SK-N-SH treated with all-trans-retinoic acid at 6 μM for 48 hours (cell line): ENCODE measurements at places on chromosomes 7 and 10.
A peak's percentile ranks its signal among the peaks of the same experiment; 100 is the strongest.

GRCh38 chr10:72315054-72315453 lies 39.7 kb downstream of the DNAJB12 start:
- no peak for ATAC-seq

GRCh38 chr7:101754424-101755159 lies 62.8 kb upstream of the CUX1 start:
- ATAC-seq = peak; percentile 91

DNA sequence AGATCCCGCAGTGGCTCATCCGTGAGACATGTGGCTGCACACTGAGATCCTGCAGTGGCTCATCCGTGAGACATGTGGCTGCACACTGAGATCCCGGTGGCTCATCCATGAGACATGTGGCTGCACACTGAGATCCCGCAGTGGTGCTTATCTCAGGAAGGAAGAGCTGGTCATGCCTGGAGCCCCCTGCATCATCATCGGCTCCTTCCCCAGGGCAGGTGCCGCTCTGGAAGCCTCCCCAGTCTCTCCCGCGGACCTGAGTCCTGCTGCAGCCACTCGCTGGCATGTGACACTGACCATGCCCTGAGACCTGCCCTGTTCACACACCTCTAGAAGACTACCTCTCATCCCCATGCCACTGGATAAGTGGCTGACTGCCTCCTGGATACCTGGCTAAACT lies 181.3 kb downstream of the PTPRN2 start:
- no peak for ATAC-seq

DNA sequence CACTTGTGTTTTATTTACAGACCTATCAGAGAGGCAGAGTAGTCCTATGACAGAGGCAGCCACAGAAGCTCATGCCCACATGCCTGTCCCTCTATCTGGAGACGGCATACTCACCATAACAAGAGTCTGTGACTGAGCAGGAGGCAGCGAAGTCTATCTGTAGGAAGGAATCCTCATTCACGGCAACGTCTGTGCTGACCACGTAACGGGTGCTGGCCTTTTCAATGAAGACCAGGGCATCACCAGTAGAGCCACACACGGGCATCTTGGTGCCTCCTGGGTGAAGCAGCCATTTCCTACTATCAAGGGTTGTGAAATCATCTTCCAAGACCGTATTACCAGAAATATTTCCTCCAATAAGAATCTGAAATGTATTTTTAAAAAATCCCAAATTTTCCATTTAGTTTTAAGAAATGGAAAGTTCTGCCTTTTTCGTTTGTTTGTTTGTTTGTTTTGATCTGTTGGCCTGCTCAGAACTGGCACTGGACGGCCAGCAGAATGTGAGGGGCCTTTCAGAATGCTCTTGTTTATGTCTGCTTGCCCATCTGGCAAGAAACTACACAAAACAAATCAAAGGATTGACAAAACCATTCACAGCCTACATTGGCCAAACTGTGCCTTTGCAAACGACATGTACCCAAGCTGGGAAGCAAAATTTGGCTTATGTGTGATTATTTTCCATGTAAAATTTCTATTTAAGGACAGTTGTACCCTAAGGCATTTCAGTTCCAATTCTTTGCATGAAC lies 93.1 kb upstream of the SLC26A5 start:
- no peak for ATAC-seq

DNA sequence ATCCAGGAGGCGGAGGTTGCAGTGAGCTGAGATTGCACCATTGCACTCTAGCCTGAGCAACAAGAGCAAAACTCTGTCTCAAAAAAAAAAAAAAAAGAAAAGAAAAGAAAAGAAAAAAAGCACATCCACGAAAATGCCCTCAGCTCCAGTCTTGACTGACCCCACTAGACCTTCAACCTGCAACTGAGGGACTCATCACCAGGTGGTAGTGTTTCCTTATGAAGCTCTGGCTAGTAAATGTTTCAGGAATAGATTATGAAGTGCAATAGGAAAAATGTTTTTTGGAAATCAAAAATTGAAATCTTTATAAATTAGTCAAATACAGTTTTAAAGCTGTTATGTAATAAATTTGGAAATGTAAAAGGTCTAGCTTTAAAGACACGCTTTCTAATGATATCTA lies 22.4 kb downstream of the TLL2 start:
- peak; percentile 42; the same call in 1 of the 3 replicates for ATAC-seq

- ATAC-seq = no peak
Observed at GRCh38 chr7:149552799-149553198, 55.2 kb upstream of the ZNF746 start.

DNA sequence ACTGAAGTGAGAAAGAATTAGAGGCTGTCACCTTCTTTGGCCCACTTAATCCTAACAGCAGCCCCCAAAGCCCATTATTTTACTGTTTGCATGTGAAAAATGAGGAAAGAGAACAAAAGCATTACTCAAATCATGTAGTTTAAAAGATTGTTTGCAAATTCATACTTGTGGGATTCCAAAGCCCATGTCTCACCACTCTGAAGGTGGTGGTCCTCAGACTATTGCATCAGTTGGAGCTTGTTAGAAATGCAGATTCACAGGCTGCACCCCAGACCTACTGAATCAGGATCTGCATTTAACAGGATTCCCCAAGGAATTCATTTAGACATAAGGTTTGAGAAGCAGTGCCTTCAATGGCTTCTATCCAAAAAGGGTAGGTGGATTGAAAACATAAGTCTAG lies 93.7 kb upstream of the PDE1C start:
- no peak; the same call in 2 of the 3 replicates for ATAC-seq

DNA sequence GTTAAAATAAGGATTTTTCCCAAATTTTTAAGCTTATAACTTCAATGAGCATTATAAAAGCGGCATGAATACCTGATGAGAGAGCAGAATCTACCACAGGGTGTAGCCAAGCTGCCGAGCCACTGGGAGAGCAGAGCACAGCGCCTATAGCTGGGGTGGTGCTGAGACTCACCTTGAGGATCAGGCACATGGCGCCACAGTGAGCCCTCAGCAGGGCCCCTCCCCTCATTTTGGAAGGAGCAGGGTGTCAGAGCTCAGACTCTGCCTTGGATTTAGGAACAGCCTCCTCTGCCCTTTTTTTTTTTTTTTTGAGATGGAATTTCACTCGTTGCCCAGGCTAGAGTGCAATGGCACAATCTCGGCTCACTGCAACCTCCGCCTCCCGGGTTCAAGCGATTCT lies 118.6 kb downstream of the SRPK2 start:
- no peak for ATAC-seq

DNA sequence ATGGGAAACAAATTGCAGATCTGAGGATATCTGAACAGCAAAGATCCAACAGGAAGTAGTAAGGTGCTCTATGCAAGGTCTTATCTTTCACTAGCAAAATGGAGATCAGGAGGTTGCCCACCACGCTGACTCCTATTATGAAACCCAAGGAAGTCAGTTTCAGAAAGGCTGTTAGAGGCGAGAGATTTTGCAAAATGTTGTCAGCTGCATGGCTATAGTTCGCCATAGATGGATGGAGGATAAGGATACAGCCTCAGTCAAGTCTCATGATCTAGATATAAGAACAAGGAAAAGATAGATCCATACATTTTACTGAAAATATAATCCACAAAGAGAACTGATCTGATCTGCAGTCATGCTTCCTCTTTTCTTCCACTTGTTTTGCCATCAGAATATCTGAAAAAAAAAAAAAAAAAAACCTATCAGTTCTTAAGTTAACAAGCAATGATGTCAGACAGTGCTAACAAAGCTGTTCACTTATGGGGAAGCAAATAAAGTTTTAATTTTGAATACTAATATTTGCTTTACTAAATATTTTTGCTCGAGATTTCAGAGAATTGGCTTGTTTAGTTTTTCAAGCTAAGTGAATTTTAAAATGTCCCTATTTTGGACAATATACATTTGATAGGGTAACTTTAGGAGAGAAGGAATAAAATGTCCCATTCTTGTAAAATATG lies 2.0 kb downstream of the GPR85 start:
- no peak for ATAC-seq

- no peak for ATAC-seq
Observed at GRCh38 chr7:99219185-99219767, 11.4 kb upstream of the KPNA7 start.

DNA sequence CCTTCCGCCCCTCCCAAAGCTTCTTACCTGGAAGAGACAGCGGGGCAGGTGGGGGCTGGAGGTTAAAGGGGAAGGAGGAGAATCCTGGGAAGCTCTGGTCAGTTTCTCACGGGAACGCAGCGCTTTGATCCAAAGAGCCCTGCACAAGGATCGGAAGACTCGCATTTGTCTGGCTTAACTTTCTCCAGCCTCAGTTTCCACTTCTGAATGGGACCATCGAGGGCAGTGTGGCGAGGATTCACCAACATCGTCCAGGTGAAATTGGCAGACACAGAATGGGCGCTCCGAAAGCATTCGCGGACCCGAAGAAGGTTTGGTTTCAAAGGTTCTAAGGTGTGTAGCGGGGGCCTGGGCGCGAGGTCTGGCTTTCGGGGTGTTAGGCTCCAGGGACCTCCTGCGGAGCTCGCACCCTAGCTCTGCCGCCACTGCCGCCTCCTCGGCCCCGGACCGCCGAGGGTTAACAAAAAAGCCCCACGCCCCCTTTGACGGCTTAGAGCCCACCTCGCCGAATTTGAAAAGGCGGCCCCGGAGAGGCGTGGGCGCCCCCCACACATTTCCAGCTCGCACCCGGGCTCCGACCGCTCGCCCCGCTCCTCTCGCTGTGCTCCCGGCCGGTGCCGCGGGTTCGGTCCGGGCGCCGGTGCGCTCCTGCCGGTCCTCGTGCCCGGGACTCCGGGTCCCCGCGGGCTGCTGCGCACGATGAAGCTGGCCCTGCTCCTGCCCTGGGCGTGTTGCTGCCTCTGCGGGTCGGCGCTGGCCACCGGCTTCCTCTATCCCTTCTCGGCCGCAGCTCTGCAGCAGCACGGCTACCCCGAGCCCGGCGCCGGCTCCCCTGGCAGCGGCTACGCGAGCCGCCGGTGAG lies at the start of gene COL26A1:
Gene COL26A1 (plus strand): TSS at position 542 of the 862 bp plus-strand sequence. CDS start 158 bp downstream, at position 700.
- peak; percentile 79 for ATAC-seq

DNA sequence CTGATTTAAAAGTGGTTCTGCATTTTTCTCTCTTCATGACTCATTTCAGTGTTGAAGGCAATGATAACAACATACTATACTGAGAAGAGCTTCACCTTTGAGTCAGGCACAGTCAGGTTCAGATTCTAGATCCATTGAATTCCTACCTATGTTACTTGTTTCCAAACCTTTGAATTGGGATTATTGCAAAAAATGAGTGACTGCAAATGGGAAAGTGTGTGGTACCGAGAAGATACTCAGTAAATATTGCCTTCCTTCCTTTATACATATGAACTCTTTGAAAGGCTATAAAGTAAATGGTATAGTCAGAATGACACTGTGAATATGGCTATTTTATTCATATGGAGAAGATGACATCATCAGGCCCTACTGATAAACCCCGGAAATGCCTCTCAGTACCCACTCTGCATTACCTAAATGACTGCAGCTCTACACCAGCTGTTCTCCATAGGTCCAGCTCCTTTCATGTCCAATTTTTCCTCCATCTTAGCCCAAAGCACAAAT lies 66.7 kb upstream of the FGL2 start:
- no peak for ATAC-seq

GRCh38 chr7:113085781-113086390 lies 741 bp downstream of the GPR85 start:
- ATAC-seq = peak; percentile 34

GRCh38 chr7:88115258-88115796 lies 104.5 kb downstream of the SRI start:
- ATAC-seq = no peak

GRCh38 chr7:44989132-44989531 lies 10.3 kb upstream of the MYO1G start:
- ATAC-seq = no peak

DNA sequence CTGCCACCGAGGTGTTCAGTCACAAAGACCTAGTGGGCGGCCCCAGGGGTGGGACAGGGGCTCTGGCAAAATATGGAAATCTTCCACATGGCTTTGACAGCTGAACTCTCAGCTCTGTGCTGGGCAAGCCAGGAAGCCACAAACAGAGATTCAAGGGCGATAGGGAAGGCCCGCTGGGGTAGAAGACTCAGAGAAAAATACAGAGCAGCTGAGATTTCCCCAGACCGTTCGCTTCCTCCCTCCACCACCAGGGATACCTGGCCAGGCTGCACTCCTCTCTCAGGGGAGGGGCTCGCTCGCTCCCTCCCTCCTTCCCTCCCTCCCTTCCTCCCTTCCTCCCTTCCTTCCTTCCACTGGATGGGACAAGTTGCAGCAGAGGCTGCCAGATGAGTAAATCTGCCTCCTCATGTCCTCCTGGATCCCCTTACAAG lies 260.5 kb downstream of the PRPF18 start:
- peak; percentile 49; the same call in 2 of the 3 replicates for ATAC-seq

GRCh38 chr10:103492655-103493261 lies 747 bp upstream of the NEURL1 start:
- no peak for ATAC-seq

DNA sequence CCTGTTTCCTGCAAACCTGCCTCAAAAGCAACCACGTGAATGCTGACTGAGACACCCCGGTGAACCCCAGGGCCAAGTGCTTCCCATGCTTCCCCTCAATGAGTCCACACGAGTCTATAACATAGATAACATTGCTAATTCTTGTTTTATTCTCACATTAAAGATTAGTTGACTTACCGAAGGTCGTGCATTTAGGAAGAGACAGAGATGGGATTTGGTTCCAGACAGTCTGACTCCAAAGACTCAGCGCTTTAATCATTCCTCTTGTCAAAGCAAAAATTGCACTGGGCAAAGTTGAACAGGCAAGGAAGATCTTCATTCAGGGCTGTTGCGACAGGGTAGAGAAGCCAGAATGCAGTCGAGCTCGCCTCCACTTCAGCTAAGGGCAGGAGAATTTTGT lies 435.6 kb upstream of the C7orf33 start:
- peak; percentile 27 for ATAC-seq

DNA sequence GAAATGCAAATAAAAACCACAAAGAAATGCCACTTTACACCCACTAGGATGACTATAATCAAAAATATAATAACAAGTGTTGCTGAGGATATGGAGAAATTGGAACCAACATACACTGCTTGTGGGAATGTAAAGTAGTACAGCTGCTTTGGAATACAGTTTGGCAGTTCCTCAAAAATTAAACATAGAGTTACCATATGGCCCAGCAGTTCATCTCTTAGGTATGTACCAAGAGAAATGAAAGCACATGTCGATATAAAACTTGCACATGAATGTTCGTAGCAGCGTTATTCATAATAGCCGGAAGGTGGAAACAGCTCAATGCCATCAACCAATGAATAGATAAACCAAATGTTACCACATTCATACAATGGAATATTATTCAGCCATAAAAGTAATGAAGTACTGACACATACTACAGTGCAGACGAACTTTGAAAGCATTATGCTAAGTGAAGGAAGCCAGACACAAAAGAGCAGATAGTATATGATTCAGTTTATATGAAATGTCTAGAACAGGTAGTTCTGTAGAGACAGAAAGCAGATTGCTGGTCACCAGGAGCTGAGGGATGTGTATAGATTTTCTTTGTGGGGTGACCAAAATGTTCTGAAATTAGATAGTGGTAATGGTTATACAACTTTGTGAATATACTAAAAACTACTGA lies 12.4 kb downstream of the BCAP29 start:
- ATAC-seq = peak; percentile 70
